ENCODE measurements at places on chromosomes 7 and 10.

DNA sequence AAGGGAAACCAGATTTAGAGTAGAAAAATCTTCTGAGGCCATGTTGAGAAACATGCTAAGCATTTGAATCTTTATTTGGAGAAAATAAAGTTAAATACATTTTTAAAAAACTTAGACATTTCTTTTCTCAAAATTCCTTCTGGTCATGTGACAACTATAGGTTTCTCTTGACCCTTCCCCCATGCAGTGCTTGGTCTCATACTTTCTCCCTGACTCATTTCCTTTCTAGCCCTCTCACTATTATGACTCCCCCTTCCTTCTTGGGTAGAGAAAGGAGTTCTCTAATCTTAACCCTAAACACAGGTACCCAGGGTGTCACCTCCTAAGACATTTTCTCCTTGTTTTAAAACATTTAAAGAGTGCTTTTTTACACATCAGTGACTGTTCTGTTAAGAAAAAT is 179.5 kb upstream of the TMEM106B start:
- no peak for DNase-seq

- no peak for DNase-seq
Measured at GRCh38 chr7:138750901-138751464, 46.8 kb upstream of the TMEM213 start.

DNA sequence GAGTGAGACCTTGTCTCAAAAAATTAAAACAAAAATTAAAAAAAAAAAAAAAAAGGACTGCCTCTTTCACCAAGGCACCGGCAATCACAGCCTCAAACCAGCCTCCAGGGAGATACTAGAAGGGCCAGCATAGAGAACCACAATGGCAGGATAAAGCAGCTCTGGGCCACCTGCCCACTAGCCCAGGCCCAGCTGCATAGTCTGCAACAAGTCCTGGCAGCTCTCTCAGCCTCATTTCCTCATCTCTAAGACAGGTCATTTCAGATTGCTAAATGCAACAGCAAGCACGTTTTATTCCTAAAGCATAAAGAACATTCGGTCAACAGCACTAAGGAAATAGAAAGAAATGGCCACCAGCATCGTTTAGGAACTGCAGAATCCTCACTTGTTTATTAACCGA is 28.8 kb downstream of the XPNPEP1 start:
- no peak for DNase-seq

DNA sequence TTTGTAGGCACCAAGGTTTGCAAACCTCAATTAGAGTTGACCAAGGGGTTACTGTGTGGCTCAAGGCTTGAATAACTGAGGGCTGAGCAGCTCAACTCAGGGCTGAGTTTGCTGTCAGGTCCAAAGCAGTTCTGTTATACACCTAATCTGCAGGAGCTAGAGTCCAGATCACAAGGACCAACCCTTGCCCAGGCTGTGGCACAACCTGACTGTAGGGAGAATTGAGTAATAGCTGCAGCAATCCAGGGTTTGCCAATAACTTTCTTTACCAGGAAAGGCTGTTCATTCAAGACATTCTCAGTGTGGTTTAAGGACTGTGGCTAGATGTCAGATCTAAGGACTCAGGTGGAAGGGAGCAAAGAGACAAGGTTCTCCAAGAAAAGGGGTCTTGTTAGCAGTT is 115.6 kb upstream of the IMMP2L start:
- DNase-seq, result no peak

GRCh38 chr10:45063591-45064231 is 63.0 kb downstream of the ZNF22 start:
- DNase-seq, result no peak

DNA sequence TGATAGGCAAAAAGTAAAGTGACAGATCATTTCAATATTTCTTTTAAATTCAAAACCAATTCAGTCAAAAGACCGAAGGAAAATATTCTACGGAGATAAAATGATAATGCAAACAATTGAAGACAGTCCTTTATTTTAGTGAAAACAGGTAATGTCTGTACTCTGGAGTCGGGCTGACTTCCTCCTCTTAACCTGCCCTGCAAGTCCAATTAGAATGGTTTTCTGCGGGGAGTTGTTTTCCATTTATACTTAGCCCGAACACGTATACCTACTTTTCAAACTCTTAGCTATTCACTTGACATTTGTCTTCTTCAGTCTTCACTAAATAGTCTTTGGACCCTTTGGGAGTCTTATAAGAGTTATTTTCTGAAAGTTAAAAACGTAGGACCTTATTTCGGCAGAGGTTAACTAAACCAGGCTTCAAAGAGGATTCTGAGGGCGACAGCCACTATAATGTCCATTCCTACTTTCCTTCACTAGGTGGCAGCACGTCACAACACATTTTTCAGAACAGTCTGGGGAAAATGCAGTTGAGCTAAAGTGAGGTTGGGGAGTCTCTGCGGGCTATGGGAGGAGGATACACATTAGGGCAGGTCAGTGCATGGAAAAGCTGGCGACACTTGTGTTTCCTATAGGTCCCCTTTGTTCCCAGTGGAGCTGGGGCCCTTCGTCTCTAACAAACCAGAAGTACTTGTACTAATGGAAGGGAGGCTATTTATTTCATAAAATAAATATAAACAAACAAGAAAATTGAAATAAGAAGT is 472.0 kb downstream of the KCNMA1 start:
- peak; percentile 55 for DNase-seq

DNA sequence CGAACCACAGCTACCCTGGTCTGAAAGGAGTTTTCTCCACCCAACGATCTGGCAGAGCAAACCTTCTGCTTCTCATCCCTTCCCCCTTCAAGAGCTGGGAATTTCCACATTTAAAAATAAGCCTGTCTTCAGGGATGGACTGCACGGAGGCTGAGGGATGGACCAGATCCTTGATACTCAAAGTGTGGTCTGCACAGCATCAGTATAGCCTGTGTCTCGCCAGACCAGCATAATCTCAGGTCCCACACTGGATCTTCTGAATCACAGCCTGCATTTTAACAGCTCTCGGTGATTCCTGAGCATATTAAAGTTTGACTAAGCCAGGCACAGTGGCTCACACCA is 7.1 kb downstream of the KCNMA1 start:
- no peak for DNase-seq

- DNase-seq, result no peak
Measured at GRCh38 chr7:128076796-128077271, 45.6 kb upstream of the LRRC4 start.

GRCh38 chr7:73700069-73700423 is 16.6 kb downstream of the BUD23 start:
- no peak for DNase-seq

DNA sequence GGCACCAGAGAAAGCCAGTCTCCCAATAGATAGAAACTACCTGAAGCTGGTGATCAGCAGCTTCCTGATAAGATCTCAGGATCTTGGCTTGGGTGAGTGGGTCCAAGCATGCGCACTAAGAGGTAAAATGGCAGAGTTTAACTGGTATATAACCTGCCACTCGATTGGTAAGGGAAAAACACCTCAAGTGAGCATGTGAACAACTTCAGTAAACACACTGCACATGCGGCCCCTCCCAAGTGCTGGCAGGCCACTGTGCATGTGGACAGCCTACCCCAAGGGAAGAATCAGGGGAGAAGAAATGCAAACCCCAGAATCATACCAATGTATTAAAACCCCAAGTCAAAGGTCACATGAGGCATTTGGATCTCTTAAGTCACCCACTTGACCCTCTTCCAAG is 17.7 kb upstream of the PON1 start:
- DNase-seq, result no peak

DNA sequence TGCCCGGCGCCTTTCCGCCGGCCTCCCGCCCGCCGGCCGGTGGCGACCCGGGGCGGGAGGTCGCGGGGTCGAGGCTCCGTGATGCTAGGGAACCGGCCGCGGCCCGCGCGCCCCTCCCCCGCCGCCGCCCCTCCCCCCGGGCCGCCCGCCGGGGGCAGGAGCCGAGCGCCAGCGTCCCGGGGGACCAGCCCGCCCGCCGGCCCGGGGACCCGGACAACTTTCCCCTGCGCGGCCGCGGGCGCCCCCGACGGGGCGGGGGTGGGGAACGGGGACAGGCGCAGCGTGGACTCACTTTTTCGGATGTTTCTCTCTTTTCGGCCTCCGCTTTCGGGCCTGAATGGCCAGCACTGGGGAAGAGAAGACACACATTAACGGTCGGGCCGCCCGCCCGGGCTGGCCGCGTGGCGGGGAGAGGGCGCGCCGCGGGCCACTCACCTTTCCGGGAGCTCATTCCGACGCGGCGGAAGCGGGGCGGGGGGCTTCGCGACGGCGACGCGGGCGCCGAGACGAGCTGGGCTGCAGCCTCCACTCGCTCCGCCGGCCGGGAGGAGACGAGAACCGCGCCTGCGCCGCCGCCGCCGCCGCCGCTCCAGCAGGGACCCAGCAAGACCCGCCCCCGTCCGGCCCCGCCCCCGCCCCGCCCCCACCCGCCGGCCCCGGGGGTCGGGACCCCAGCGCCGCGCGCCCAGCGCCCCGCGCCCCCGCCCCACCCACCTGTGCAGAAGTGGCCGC is at the start of gene SRPK2:
Gene SRPK2 (minus strand): TSS at position 566 of the 732 bp plus-strand sequence.
- peak; percentile 80 for DNase-seq

- no peak for DNase-seq
Measured at GRCh38 chr7:137687556-137688265, 159.1 kb downstream of the DGKI start.

Measured in NCI-H1417 (cell line).